ENCODE measurements at places on chromosomes 7 and 10.

DNA sequence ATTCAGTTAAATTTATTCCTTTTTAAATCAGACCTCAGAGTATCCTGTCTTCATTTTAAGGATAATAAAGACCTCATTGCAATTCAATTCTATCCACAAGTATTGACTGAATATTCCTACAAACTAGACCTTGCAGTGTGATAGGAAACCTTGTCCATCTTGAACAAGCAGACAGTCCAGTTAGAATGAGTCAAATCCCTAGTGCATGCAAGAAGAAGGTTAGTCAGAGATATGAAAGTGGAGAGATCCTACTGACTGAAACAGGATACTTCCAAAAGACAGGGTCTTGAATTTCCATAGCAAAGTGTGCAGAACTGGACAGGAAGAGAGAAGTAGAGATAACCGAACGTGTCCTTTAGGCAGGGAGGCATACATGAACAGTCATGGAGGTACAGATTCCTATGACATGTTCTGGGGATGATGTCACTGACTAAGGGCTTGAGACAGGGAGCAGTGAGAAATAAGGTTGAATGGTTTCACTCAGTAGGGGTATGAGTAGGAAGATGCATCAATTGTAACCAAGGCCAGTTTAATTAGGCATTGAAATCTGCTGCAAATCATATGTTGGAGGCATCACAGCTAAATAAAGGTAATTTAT is 45.2 kb downstream of the PPP1R3A start:
- DNase-seq: no peak

DNA sequence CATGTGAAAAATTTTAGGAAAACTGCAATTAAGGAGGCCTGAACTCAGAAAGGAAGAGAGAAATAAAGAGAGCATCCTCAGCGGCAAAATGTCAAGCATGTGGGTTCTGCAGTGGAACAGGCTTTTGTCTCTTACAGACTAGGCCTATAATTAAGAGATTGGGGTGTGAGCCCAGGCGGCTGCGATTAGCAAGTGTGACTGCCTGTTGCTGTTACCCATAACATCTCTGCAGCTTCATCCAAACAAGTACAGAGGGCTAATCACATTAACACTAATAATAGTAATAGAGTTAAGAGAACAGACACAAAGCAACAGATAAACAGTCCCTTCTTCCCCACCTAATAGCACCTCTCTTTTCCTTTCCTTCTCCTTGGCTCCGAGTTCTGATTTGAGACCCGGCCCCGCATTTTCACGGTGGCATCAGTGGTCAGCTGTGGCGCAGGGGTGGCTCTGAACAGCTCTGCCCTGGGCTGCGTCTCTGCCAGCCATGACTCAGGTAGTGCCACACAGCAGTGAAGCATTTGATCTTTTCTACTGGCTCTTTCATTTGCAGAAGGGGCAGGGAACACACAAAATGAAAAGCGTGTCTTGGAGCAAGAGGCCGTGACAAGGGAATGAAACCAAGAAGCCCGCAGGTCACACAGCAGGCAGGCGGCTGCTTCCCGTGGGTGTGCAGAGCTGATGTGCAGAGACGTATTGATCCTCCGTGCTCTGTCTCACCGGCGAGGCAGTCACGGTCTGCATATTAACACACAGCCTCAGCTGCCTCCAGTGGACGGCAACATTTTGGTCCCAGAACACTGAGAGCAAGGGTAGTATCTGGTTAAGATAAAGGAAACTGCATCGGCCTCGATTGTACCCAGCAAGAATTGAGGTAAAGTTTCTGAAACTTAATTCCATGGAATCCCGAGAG is 103.1 kb downstream of the KLF6 start:
- DNase-seq: no peak

DNA sequence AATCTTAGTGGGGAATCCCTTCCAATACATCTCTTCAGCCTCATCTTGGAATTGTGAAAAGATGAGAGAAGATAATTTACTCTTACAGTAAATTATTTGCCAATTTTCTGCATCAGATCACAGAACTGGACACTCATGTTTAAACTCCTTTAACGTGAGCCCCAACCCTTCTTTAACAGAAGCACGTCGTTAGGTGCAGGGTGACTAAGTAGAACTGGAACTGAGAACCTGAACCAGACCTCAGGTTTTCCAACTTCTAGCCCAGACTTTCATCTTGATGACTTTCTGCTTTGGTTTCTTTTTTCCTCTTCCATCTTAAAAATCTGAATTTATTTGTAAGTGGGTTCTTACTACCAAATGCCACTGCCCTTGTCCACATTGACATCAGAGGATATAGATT is 57.2 kb upstream of the LYZL2 start:
- no peak for DNase-seq

DNA sequence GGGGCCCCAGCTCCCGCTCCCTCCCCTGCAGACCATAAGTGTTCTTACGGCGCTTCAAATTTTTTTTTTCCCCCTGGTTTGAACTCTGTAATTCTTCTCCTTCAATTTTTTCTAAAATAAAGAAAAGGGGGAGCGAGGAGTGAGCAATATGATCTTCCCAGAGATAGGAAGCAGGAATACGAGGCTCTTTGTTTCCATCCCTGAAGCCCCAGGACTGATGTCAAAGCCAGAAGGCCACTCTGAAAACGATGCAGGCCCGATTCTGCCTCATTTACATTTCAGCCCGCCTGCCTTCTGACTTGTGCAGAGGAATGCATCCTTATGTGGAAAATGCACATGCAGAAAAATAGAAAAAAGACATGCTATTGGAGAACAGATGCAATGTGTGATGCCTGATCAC is 401.5 kb upstream of the MKI67 start:
- no peak for DNase-seq

DNA sequence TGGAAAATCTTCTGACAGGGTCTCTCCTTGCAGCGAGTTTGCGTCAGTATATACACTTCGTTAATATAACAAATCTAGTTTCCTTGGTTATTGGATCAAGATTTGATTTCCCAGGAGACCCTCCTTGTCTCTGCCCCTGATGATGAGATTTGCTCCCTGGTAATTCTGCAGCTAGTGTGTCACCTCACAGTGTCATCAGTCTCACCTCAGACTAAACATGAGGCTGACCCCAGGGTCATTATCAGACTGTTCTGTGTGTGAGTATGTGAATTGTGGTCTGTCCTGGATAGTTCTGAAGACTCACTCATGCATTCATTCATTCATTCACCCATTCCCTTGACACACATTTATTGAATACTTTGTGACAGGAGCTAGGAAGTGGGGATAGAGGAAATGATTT is 138.4 kb upstream of the CTTNBP2 start:
- DNase-seq: no peak

GRCh38 chr7:158052381-158053060 is 535.1 kb downstream of the PTPRN2 start:
- DNase-seq: no peak

DNA sequence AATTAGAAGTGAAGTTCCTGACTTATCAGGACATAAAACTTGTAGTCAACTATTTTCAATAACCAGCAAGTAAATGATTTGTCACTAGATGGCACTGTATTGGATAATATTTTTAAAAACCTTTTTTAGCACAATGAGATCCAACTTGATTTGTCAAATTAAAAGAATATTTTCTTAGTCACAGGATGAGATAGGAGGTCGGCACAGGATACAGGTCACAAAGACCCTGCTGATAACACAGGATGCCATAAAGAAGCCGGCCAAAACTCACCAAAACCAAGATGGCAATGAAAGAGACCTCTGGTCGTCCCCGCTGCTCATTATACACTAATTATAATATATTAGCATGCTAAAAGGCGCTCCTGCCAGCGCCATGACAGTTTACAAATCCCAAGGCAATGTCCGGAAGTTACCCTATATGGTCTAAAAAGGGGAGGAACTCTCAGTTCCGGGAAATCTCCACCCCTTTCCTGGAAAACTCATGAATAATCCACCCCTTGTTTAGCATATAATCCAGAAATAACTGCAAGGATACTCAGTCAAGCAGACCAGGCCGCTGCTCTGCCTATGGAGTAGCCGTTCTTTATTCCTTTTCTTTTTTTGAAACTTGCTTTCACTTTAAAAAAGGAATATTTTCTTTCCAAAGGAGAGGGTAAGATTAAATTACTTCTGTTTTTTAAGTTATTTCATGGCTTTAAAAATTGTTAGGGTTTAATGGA is 255.7 kb upstream of the MKLN1 start:
- no peak for DNase-seq

DNA sequence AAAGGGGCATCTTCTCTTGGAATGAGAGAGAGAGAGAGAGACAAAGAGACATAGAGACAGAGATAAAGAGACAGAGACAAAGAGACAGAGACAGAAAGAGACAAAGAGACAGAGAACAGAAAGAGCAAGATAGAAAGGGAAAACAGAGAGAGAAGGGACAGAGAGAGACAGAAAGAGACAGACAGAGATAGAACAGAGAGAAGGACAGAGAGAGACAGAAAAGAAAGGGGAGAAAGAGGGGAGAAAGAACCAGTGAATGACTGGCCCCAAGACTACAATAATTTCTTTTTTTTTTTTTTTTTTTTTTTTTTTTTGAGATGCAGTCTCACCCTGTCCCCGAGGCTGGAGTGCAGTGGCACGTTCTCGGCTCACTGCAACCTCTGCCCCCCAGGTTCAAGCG is 7.6 kb downstream of the TMEM130 start:
- DNase-seq: no peak

- DNase-seq: no peak
Measured at GRCh38 chr7:37048674-37049073, 324.4 kb upstream of the AOAH start.

- no peak for DNase-seq
Measured at GRCh38 chr10:88409236-88409635, 173.9 kb downstream of the RNLS start.

DNA sequence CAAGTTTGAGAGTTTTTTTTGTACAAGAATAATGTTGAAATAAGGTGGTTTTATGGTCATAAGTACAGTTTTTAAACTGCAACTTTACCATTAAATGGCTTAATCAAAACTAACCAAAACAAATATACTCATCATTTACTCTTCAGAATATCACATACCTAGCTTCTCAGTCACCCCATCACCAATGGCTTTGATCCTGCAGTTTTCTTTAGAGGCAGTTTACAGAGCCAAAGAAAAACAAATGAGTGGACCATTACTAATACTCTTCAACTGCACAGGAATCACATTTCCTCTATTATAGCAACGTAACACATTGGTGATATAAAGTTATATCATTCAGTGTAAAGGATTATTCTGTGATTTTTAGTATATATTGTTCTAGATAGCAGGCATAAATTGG is 576.1 kb upstream of the LRRTM3 start:
- no peak for DNase-seq

GRCh38 chr10:75887992-75888680 is 456.7 kb downstream of the LRMDA start:
- DNase-seq: no peak

GRCh38 chr7:81226234-81226633 is 307.4 kb upstream of the SEMA3C start:
- DNase-seq: no peak

GRCh38 chr10:95391581-95392216 is 100.9 kb upstream of the PDLIM1 start:
- DNase-seq: no peak

- no peak for DNase-seq
Measured at GRCh38 chr7:14894826-14895225, 7.7 kb downstream of the DGKB start.

DNA sequence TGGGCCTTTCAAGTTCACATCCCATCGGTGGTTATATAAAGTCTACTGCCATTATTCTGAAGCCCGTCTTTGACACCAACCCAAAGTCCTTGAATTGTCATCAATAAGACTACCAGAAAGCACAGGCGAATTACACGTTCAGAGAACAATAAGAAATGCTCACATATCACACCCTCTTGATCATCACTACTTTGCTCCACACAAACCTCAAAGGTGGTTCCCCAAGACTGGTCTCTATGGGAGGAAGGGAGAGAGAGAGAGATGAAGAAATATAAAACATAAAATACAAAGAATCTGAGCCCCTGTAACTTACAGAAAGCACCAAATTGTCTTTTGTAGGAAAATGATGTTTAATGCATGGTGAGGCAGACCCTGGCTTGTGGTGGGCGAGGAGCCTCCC is 4.4 kb downstream of the HIPK2 start:
- DNase-seq: no peak

DNA sequence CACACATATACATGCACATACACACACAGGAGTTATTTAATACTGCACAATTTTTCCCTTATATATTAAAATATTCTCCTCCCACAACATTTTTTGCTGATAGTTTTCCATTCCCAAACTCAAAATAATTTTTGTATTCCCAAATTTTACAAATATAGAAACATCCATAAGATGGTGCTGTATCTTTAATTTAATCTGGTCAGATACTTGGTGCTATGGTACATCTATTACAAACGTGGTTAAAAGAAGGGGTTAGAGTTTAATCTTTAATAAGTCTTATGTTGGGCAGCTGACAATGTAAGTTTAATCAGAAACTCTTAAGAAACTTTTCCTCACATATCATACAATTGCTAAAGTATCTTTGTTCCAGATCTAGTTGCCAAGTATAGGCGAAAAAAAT is 10.2 kb upstream of the CADPS2 start:
- DNase-seq: no peak
